ENCODE measurements at places on chromosomes 13 and 19.

DNA sequence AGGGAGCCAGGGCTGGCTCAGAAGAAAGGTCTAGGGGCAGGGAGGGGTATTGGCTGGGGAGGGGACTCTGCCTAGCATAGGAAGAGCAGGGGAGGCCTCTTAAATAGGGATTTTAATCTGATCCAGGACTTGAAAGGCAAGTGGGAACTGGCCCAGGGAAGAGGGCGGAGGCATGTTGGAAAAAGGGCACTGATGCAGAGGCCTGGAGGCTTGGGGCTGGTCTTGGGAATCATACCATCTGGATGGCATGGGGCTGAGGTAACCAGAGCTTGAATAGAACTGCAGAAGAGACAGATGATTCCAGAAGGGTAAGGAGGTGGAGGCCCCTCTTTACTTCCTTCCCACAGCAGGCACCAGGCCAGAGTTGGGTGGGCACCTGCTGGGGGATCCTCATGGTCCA, 29.1 kb downstream of the CERS4 start:
- no peak for DNase-seq

DNA sequence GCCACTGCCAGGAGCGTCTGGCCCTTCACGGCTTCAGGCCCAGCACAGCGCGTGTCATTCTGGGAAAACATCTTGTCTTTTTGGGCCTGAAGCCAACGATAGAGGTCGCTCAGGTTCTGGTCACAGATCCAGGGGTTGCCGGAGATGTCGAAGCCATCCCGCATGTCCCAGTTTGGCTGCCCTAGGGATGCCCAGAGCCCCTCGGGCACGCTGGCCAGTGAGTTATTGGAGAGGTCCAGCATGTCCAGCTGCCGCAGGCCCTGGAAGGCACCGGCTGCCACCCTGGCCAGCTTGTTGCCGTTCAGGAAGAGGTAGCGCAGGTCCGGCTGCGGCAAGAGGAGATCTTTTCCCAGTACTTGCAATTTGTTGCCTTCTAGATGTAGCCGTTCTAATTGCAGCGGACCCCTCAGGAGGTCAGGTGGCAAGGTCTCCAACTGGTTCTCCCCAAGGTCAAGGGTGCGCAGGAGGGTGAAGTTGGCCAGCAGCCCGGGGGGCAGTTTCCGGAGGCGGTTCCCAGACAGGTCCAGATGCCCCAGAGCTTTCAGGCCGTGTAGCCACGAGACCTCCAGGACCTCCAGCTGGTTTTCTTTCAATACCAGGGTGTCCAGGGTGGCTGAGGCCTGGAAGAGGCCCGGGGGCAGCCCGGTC, 1.8 kb downstream of the LRG1 start:
- DNase-seq, result no peak

GRCh38 chr13:25286308-25286968, 850 bp downstream of the MTMR6 start:
- peak; percentile 10 for DNase-seq

GRCh38 chr13:25881971-25882451, 169.8 kb downstream of the SHISA2 start:
- DNase-seq, result no peak

DNA sequence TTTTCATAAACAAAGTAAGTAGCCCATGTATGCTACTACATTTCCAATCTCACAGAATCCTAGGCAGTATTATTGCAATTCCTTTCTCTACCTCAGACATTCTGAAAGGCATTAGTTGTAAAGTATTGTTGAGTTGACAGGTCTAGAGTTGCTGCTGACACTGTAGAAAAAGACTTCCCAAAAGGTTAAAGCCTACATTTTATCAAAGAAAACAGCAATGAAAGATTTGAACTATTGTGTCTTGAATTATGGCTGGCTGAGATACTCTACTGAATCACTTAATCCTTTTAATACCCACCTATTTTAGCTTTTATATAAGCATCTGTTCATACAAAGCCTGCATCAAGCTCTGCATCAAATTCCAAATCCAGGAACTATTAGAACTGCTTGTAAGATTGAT, 1082.0 kb downstream of the OLFM4 start:
- DNase-seq, result no peak

DNA sequence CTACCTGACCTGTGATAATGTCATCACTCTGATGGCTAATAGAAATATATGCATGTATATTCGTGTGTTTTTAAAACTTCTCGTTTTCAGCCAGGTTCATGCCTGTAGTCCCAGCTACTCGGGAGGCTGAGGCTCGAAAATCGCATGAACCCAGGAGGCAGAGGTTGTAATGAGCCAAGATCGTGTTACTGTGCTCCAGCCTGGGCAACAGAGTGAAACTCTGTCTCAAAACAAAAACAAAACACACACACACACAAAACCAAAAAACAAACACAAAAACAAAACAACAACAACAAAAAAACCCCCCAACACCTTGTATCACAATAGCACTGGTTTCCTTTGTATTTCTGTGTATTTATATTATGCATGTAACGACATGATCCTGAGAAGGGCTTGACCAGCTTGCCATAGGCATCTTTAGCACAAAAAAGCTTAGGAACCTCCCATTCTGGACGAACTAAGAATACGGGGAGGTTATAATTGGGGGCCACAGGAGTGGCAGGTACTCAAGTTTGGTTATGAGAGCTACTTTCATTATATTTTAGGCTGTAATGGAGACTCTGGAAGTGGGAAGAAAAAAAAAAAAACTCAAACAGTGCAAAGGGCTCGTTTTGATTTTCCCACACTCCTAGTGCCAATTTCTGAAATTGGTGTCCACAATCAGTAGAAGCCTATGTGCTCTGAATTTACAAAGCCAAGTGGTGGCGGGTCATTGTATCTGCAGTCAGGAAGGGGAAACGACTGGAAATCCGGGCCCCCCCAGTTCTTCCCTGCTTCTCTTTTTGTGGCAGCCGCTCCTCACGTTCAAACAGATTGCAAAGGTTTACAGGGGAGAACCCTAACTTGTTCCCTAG, 1.2 kb upstream of the ACP7 start:
- no peak for DNase-seq

GRCh38 chr13:107066355-107066754, 498.4 kb upstream of the ARGLU1 start:
- DNase-seq, result no peak

GRCh38 chr13:109747524-109747923, 38.9 kb downstream of the IRS2 start:
- no peak for DNase-seq

DNA sequence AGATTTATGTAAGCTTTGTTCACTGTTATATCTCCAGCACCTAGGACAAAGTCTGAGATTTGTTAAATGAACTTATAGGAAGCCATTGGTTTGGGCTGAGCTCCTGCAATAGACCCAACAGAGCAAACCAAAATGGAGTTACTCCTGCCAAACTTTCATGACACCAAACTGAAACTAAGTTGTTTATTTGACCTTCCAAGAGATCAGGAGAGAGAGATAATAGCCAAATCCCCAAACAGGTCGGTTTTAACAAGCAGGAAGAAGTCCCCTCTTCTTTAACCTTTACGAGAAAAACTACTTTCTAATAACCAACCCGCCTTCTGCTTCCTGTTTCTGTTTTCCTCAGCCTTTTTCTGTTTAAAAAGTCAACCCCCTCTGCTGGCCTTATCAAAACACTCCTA, 54.9 kb upstream of the ATP12A start:
- no peak for DNase-seq

Data from activated CD4-positive, alpha-beta T cell treated with anti-CD3 and anti-CD28 coated beads, Interleukin-2, amount 50 U/mL, for 4 hours (primary cell).